ENCODE measurements at places on chromosomes 6 and 20. TPM values are rescaled to one million over a fixed set of nuclear protein-coding genes. Genes with fewer than 3 reads are reported as not detected.

GRCh38 chr6:168226902-168227318, 92.7 kb downstream of the DACT2 start:
- DNase-seq, result no peak

DNA sequence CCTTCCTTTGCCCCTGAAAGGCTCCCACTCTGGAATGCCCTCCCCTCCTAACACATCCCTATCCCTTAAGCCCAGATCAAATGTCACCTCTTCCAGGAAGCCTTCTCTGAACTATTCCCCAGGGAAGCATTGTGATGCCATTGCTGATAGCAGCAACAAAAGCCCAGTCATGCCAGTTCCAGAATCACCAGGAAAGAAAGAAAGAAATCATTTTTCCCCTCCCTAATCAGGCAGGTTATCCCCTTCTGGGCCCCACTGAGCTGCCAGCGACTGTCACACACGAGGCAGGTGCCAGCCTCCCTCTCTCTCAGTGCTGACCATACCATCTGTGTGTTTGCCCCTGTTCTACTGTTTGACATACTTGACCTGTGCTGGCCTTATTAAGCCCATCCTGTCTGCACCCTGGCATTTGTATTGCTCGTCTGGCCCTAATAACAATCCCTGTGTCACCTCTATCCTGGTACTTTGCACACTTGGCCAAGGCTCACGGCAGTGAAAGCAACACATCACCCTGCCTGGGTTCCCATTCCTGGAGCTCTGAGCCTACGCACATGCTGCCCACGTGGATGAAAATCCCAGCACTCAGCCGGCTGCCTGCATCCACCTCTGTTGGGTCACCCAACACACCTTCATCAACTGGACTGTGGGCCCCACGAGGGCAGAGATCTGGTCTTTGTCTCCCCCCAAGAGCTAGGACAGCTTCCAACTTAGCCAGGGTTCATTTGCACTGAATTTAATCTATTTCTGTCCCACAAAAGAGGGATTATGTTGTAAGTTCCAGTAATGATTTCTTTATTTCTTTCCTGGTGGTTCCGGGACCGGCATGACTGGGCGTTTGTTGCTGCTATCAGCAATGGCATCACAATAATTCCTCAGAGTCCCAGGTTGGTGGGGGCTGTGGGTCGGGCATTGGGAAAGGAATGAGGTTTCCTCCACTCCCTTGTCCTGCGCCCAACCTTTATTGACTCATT, 5.3 kb upstream of the BPIFB1 start:
- no peak for DNase-seq

GRCh38 chr6:15020119-15020770, 225.6 kb upstream of the JARID2 start:
- no peak for DNase-seq

DNA sequence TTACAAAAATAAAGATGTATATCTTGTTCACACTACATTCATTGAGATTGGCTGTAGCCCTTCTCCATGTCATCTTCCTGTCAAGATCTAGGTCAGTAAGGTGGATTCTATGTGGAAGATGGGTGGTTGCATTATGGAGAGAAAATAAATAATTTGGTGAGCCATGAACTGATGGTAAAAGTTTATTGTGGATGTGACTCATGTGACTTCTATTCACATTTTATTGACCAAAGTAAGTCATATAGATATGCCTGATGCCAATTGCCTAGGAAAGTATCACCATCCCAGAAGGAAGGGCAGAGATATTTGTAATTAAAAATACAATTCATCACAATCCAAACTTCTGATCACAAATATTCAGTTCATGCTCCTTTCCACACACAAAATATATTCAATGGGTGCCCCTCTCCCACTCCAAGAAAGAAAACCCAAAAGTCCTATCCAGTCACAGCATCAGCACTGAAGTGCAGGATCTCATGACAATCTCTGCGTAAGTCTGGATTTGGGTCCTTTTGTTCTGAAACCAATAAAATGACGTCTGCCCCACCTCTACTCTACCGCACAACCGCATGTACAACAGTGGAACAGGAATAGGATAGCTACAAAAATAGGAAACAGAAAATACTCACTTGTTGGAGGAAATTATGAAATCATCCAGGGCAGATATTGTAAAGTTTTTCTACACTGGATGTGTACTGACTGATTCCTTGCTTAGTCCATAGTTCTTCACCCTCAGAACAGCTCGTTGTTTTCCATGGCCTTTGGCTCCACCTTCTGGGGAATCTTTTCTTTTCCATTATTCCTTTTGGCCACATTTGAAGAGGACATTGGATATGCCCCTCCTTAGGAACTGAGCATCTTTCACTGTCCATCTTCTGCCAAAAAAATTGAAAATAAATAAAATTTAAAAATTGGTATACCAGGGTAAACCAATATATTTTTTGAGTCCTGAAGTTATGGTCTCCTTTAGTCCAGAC, 16.1 kb upstream of the SLC17A3 start:
- DNase-seq, result peak; percentile 91

DNA sequence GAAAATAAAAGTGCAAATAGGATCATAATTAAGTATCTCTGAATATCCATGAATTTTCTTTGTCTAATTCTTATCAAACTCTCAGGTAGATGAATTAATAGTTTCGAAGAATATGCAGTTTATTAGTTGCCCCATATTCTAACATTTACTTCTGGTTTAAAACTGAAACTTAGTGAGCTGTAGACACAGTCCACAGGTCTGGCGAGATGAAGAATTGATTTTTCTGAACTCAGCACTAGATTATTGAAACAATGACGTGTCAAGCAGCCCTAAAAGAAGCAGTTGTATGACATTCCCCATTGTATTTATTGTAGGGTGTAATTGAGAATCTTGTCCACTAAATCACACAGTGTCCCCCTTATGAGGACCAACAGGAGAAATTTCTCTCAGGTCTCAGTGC, 407.1 kb downstream of the GRIK2 start:
- no peak for DNase-seq

DNA sequence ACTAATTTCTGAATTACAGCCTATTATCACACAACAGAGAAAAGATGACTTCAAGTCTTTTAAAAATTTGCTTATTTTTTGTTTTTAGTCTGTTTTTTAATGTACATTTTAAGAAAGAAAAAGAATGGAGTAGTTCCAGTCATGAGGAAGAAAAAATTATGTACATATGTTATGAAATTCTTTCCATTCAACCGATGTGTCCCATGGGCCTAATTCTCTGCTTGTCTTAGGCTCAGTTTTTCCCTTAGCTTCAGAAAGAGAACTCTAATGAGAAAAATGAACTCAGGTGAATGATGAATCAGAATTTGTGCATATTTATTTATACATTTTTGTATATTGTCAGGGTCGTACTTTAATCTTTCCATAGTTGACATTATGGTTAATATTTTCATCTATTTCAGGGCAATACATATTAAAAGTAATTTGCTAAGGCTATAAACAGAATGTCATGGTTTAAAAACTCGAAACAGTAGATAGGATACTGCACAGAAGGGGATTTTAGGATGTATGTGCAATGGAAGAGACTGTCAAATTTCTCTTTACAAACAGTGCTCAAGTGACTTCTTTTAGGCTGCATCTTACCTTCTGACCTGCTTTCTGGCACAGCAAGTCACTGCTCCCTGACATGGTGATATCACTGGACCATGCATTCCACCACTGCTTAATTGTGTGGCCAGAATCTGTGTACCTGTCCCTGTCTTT, 153.1 kb downstream of the EPHA7 start:
- no peak for DNase-seq

DNA sequence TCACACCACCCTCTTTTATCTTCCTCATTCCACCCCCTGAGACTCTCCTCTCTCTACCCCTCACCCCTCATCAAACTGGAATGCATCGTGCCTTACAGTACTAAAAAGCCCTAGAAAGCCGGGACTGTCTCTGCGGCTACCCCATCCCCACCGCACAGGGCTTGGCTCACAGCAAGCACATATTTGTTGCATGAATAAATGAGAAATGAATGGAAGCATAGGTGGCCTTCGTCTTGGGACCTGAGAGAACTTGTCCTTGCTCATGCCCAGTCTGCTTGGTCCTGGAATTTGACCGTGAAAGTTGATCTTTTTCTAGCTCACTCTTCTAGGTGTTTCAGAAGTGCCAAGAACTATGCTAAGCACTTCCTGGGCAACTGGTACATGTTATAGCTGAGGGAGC, 53.3 kb downstream of the APCDD1L start:
- DNase-seq, result no peak

- no peak for DNase-seq
Observed at GRCh38 chr6:52689857-52690256, 18.9 kb downstream of the TMEM14A start.

DNA sequence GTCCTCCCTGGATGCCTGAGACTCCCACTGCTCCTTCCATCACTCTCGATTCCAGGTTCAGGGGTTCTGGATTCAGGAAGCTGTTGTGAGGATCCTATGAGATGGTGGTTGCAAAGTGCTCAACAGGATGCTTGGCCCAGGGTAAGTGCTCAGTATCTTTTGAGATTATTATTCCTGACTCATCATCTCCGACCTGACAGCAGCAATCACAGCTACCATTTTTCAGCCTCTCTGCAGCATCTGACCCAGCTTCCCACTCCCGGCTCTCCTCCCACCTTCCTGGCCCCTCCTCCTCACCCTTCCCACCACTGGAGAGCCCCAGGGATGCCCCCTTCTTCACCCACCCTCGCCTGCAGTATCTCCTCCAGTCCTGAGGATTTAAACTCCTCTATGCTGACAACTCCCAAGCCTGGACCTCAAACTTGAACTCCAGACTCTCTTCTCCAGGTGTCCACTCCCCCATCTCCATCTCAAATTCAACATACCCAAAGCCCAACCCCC, 36.8 kb upstream of the KCNB1 start:
- DNase-seq, result no peak

GRCh38 chr20:18412221-18412901, 54.5 kb downstream of the DZANK1 start:
- no peak for DNase-seq

DNA sequence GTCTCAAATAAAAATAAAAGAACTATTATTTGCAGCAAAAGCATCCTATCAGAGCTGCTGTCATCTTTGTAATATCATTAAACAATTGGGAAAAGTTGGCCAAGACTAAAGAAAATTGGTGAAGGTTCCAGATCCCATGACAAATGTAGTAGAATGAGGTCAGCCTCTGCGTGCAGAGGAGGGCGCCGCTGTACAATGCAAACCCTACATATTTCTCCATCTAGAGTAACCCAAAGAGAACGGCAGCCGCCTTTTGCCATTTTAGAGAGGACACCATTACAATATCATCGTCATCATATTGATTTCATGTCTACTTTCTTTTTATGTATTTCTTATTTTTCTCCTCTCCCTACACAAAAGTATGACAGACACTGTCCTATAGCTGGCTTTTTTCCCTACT, 59.5 kb downstream of the ZMYND8 start:
- DNase-seq, result no peak

MOG gene
- 22.6 TPM for total RNA-seq

TFAP2D gene
- total RNA-seq, result 0.28 TPM

RSPO3 gene
- total RNA-seq, result 4.0 TPM

PDE10A gene
- total RNA-seq, result 28.2 TPM
